ENCODE measurements at places on chromosomes 7 and 10.

GRCh38 chr7:18290223-18290622 lies 205.3 kb upstream of the HDAC9 start:
- DNase-seq: no peak

GRCh38 chr7:134016223-134016941 lies 110.8 kb upstream of the LRGUK start:
- peak; percentile 21 for DNase-seq

DNA sequence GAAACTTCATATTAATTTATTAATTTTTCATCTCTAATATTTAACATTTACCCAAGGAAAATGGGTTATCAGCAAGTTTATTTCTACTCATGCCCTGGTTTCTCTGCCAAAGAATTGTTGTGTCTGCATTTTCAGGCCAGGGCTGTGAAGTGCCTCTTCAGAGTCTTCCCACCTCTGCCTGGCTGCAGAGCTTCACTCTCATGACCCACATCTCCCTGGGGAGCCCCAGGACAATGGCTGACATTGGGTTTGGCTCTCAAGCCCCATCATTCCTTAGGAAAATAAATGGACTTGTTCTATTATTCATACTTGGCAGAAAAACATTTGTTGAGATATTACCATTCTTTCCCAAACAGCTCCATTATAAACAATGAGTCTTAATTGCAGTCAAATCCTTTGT lies 30.3 kb downstream of the CACNA2D1 start:
- no peak for DNase-seq

DNA sequence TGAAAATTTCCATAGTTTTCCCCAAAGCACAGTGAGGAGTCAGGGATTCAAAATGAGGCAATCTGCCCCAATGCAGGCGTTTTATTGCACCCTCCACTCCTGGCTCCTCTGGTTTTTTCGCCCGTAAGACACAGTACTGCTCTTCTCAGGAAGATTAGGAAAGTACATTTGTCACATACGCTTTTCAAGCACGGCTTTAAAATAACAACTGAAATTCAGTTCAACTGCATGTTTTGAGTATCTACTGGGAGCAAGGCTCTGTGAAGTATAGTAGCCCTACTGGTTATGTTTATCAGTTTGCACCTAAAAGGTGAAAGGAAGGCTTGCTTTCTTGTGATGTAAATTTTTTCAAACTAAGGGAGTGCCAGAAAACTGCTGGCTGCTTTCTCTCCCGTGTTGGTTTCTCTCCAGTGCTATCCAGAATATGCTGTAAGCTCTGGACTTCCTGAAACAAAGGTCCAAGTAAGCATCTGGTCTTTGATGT lies 1.9 kb upstream of the SGMS1 start:
- no peak for DNase-seq

DNA sequence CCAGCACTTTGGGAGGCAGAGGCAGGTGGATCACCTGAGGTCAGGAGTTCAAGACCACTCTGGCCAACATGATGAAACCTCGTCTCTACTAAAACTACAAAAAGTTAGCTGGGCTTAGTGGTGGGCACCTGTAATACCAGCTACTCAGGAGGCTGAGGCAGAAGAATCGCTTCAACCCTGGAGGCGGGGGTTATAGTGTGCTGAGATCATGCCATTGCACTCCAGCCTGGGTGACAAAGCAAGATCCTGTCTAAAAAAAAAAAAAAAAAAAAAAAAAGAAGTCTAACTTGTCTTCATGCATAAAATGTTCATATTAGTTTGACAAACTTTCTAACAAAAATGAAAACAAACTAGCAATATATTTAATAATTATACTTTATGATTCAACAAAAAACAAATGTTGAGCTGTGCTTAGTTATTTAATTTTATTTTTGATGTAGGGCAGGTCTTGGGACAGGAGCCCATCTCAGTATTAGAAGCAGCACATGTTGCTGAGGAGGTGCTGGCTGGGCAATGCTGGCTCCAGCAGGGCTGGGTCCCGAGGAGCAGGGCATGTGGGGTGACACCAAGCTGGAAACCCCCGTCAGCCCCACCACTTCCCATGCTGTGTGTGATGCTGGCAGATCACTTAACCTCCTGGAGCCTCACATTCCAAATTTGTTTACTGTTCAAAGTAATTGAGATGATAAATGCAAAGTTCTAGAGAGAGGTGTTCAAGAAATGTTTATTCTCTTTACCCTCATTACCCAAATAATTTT lies 335.3 kb upstream of the KLF6 start:
- DNase-seq: no peak

DNA sequence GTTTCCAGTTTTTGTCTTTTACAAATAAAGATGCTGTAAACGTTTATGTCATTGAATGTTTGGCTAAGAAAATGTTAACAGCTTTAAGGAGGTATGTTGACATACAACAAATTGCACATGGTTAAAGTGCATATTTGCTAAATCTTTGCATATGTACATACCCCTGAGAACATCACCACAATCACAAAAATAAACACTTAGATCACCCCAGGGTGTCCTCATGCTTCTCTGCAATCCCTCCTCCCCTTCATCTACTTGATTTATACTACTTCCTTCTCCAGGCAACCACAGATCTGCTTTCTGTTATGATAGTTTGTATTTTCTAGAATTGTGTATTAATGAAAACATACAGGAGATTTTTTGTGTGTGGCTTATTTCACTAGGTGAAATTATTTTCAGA lies 209.5 kb downstream of the GLRX3 start:
- peak; percentile 43 for DNase-seq

DNA sequence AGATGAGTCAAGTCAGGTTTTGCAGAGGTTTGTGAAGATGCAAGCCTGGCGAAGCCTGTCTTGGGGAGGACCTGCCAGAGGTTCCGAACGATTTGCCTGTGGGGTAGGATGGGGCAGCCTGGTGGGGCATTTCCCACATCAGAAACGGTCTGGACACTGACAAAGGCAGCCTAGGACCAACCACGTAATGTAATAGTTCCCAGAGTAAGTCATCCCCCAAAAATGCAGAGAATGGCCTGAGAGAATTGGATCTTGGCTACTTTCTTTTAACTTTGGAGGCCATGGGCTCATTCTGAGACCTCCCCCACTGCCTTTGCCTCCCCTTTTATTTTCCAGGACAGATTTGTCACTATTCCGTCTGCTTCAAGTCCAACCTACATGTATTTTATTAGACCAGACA lies 168.9 kb upstream of the SH2B2 start:
- DNase-seq: no peak

Data from NCI-H526 treated with DMSO at 0.1 percent for 48 hours (cell line).